Activated CD8-positive, alpha-beta memory T cell treated with anti-CD3 and anti-CD28 coated beads, Interleukin-2, amount 50 U/mL, for 4 hours (primary cell): ENCODE measurements at places on chromosomes 2 and 18.

DNA sequence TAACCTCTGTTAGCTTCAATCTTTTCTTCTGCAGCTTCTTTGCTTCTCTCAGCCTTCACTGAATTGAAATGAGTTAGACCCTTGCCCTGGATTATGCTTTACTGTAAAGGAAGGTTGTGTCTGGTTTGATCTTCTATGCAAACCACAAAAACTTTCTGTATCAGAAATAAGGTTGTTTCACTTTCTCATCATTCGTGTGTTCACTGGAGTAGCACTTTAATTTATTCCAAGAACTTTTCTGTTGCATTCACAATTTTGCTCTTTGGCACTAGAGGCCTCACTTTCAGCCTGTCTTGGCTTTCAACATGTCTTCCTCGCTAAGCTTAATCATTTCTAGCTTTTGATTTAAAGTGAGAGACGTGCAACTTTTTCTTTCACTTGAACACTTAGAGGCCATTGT lies 365.3 kb downstream of the TDRD15 start:
- no peak for DNase-seq

DNA sequence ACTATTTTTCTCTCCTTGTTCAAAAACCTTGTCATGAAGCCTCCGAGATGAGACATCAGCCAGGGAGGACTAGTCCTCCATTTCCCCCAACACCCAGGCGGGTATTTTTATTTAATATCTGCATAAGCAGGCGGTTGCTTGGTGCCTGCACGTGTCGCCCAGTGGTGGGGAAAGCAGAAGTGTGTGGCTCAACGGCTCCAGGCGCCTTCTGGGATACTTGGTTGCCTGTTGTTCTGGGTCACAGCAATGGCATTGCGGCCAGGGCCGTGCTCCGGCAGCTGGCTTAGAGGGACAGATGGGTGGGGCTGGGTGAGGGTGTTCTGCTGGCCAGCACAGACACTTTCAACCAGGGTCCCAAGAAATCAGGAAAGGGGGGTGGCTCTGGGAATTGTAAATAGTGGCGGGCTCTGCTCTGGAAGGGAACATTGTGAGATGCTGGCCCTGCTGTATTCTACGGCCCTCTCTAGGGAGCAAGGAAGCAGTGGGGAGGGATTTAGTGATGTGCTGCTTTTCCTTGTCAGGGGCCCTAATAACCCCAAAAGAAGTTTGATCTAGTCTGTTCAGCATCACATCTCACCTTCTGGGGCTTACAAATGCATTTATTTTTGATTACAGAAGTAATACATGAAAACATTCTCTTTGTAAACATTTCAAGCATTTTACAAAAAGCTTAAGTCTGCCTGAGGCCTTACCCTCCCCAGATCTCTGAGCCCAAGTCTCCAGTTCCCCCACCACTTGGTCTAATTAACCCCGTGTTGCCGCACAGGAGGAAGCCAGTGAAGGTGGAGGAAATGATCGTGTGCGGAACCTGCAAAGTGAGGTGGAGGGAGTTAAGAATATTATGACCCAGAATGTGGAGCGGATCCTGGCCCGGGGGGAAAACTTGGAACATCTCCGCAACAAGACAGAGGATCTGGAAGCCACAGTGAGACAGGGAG lies 1.1 kb downstream of the VAMP8 start:
- DNase-seq: peak; percentile 24

- no peak for DNase-seq
Measured at GRCh38 chr2:127058246-127058953, 48.6 kb downstream of the BIN1 start.

DNA sequence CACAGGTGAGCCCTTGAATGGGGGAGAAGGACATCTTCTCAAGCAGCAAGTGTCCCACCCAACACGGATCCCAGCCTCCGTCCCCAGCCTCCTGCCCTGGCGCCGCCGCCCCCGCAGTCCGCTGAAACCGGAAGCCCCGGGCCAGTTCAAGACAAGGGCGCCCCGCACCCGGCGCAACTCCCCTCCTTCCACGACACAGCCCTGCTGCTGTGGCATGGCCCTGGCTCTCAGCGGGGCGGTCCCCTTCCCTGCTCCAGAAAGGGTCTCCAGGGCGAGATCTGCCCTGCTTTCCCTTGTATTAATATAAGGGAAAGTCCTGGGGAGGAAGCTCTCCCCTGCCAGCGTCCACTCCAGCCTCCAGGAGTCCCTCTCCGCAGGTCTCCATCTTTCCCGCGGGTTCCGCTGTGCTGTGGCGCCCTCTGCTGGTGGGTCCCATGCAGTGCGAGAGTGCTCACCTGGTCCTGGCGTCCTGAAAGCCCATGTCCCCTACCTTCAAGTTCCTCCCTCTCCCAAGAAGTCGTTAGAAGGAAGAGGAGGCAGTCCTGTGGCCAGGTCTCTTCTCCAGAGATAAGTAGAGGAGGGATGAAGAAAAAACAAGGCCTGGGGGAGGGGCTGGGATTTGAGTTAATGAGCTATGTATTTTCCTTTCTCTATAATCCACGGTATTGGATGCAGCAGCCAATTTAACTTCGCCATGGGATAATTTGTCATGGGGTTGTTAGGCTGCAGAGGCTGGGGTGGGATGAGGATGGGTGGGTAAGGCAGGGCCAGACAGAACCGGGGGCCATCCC lies 176.0 kb downstream of the SMAD2 start:
- DNase-seq: peak; percentile 50
